Right cardiac atrium (tissue), 5 donors: ENCODE measurements at places on chromosomes 4 and X. TPM values are rescaled to one million over a fixed set of nuclear protein-coding genes. Genes with fewer than 3 reads are reported as not detected.

The NOX1 gene
- not detected for total RNA-seq

The XPNPEP2 gene
- total RNA-seq = 2.5 TPM

The SULT1B1 gene
- total RNA-seq = 0.97 TPM

The CXCR3 gene
- total RNA-seq = 0.29 TPM

The MAP3K15 gene
- 0.23 TPM for total RNA-seq

The AKAP4 gene
- not detected for total RNA-seq

The NMU gene
- total RNA-seq = not detected

The MAPK10 gene
- total RNA-seq = 6.9 TPM

DNA sequence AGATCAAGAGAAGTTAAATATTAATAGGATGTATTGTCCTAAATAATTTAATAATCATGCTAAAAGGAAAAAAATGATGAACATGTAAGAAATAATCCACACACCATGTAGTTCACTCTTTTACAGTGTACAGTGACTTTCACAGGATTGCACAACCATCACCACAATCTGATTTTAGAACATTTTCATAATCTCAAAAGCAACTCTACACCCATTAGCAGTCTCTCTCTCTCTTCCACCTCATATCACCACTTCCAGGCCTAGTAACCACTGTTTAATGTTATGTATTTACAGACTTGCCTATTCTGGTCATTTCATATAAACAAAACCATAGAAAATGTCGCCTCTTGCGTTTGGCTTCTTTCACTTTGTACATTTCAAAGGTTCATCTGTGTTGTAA, 153.4 kb downstream of the FSTL5 start:
- DNase-seq = no peak

DNA sequence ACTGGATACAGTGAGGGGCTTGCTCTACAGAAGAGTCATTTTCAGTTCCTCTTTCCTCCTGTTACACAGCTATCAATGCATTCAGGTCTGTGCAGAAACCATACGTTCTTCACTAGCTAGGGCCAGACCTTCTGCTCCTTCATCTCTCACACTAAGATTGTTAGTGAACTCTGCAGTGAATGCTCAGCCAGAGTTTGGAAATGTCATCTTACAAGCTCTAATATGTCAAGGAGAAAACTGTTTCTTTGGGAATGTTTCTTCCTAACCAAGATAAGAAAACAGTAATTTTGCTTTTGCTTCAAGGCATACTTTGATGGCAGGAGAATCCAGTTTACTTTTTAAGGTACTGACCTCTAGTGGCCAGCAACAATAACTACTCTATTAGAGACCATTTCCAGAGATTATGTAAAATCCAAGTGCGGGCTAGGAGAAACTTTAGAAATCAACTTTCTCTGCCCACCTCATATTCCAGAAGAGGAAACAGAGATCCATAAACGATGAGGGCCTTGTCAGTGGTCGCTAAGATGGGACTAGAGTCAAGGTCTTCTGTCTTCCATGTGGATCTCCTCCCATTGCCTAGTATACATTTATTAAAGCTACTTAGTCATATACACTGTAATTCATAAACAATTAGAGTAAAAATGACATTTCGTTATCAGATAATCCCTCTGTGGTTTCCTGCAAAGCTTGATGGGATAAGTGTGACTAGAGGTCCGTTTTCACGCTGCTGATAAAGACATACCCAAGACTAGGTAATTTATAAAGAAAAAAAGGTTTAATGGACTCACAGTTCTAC, 12.1 kb upstream of the CC2D2A start:
- no peak for DNase-seq

DNA sequence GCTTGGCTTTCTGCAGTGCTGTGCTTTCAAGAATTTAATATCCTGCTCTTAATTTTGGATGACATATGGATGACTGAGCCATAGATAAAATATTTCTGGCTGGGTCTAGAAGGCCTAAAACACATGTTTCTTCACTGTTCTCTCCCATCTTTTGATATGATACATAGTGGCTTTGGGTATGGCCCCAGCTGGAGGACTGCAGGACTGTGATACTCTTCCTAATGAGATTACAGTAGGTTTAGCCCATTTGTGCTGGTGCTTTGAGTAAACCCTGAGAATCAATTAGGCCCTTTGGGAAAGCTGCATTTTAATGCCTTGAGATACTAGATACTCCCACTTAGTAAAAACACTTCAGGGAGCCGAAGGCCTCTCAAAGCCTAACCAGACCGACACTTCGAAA, 38.0 kb downstream of the KIT start:
- no peak for DNase-seq

DNA sequence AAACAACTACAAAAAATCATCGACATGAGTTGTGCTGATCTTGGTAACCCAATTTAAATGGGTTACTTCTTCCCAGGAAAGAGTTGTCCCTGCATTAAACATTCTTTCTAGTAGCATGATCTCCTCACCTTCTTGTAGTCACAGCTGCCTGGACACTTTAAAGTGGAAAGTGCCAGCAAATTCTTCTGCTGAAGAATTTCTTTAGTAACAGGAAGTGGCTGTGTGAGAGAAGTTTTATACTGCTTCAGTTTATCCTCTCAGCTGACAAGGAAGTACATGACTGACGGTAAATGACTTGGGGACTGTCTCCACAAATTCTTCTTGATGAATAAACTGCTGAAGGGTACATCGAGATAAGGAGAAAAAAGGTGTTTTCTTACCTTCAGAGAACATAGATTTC, 18.2 kb upstream of the TNIP3 start:
- DNase-seq = no peak

DNA sequence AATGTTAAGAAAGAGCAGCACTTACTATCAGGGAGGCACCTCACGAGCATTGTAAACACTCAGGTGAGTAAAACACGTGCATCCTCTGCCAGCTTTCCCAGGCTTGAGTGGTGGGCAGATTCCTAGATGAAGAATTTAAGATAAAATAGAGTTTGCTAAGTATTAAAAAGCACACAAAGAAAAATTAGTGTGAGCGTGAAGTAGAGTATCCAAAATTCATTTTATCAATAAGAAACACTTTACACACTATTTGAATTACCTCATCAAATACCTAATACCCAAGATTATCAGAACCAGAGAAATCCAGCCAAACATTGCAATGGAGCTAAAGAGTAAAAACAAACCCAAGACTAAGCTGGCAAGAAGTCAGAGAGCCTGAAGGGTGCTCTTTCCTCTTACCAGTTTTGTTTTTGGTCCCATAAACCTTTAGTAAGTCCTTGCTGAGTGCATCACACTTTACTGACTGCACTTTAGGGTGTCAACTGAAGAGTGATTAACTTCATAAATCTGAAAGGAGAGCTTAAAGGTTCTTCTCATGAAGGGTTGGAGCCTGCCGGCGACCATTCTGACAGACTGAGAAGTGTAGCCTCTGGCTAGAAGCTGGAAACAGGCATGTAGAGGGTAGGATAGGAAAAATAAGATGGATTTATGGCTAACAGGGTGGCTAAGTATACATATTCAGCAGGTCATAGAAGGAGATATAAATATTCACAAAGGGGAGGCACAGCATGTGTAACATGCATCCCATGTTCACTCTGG, 151.1 kb downstream of the SLC7A11 start:
- DNase-seq = no peak

GRCh38 chr4:172750910-172751309, 417.7 kb upstream of the GALNT7 start:
- no peak for DNase-seq

GRCh38 chr4:71029504-71029903, 36.1 kb downstream of the DCK start:
- no peak for DNase-seq

GRCh38 chrX:23013366-23013765, 13.6 kb downstream of the DDX53 start:
- no peak for DNase-seq

GRCh38 chr4:101355767-101356702, 8.7 kb upstream of the PPP3CA start:
- DNase-seq = no peak

GRCh38 chr4:61785761-61786160, 585.6 kb downstream of the ADGRL3 start:
- no peak for DNase-seq

DNA sequence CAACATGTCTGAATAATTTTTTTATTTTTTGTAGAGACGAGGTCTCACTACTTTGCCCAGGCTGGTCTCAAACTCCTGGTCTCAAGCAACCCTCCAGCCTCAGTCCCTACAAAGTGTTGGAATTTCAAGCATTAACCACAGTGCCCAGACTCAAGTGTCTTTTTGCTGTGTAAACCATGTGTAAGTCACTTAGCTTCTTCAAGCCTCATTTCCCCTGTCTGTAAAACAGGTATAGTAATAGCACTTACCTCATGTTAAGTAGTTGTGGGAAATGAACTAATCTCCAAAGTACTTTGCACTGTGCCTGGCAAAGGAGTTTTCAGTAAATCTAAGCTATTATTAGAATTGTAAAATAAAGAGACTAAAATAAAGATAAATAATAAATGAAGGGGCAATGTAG, 35.7 kb downstream of the STBD1 start:
- no peak for DNase-seq
